ENCODE measurements at places on chromosomes 4 and X. TPM values are rescaled to one million over a fixed set of nuclear protein-coding genes. Genes with fewer than 3 reads are reported as not detected.

Gene SYP
- total RNA-seq = 0.07 TPM

Gene GLRB
- 6.1 TPM for total RNA-seq

Gene DMP1
- total RNA-seq = not detected

Gene OTUD6A
- total RNA-seq = not detected

Gene SLC49A3
- 1.9 TPM for total RNA-seq

Gene HHIP
- total RNA-seq = not detected

Gene SATL1
- 0.09 TPM for total RNA-seq

Gene CTAG2
- not detected for total RNA-seq

Gene DUSP9
- total RNA-seq = 0.21 TPM

Gene GPR119
- not detected for total RNA-seq

Gene PORCN
- 21.2 TPM for total RNA-seq

Gene ARHGEF6
- total RNA-seq = 2.0 TPM

Gene DGKK
- 0.19 TPM for total RNA-seq

Gene P2RY8
- total RNA-seq = 0.68 TPM

Gene PF4V1
- not detected for total RNA-seq

Gene MSX1
- not detected for total RNA-seq

Gene MAGEB10
- not detected for total RNA-seq

Gene TEX13B
- total RNA-seq = not detected

Gene IL13RA2
- not detected for total RNA-seq

Gene NHS
- 3.9 TPM for total RNA-seq

Gene CCDC149
- 5.0 TPM for total RNA-seq

Gene FGF2
- total RNA-seq = 27.7 TPM

Gene ATOH1
- total RNA-seq = 0.06 TPM

Gene UCP1
- 0.28 TPM for total RNA-seq

Gene AVPR2
- total RNA-seq = not detected

Gene CAPN6
- 232 TPM for total RNA-seq

Gene NPY2R
- 8.5 TPM for total RNA-seq

Gene TLR10
- total RNA-seq = not detected

Gene FSTL5
- not detected for total RNA-seq

Gene FABP2
- not detected for total RNA-seq

Gene AFP
- 0.62 TPM for total RNA-seq

Gene IL2RG
- total RNA-seq = not detected

Gene CACNA1F
- total RNA-seq = 1.1 TPM

Gene NAA11
- total RNA-seq = not detected

Gene SPP1
- total RNA-seq = 1.1 TPM

Gene ERCC6L
- 34.5 TPM for total RNA-seq

Data from neural progenitor cell (in vitro differentiated cells).